ENCODE measurements at places on chromosomes 1 and 21.

DNA sequence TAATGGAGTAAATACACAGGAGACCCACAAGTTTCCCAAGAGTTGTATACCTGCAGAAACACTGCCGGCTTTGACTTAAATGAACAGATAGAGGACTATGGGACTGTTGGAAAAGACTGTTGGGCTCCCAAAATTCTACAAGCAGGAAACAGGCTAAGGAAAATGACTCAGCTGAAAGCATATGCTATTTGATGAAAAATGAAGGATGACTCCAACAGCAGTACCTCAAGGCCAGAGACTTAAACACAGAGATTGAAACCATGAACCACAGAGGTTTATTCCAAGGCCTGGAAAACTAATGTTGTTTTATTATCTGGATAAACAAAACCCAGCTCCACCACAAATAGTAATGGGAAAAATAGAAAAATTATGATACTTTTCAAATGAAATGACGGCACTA is 187.7 kb downstream of the TNFSF18 start:
- DNase-seq = no peak

DNA sequence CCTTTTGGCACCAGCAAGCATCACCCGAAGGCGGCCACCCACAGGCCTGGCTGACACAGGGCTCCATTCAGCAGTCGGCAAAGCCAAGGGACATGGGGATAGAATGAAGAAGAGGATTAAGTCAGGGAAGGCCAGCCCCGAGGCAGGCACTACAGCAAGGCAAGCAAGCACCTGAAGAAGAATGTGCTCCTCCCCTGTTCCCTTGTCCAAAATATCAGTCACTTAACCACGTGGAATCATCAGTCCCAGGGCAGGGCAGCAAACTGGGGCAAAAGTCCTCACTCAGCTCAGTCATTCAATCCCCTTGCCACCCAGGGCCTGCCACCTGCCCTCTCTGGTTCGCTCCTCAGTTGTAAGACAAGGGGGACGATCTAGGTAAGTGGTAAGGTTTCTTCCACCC is 9.3 kb downstream of the KANK4 start:
- no peak for DNase-seq

DNA sequence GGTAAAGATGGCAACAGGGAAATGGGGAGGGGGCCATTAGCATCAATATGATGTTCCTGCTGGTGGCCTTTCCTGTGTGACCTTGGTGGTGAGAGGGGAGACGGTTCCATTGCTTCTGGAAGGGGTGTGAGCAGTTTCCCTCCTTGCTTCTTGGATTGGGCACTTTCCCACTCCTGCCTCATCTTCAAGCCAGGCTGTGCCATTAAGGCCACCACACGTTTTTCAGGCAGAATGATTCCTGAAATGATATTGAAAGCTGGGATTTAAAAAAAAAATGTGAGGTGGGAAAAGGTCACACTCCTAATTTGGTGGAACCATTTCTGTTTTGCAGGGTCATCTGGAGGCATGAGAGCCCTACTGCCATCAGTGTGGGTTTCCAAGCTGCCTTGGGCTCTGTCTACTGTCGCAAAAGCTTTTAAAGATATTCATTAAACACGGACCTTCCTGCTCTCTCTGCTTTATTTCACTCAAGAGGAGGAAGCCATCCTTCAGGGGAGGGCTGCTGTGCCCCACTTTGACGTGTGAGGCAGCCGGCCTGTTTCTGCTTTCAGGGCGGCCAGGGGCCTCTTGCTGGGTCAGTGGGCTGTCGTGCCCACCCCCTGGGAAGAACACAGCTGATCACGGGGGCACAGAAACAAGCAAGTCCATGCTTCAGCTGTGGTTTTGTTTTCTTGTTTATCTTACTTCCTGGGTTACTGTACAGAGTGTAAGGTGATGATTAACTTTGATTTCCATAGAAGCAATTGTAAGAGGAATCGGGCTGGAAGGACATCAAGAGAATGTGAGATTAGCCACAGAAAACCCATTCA is 8.0 kb downstream of the RIIAD1 start:
- DNase-seq = no peak

DNA sequence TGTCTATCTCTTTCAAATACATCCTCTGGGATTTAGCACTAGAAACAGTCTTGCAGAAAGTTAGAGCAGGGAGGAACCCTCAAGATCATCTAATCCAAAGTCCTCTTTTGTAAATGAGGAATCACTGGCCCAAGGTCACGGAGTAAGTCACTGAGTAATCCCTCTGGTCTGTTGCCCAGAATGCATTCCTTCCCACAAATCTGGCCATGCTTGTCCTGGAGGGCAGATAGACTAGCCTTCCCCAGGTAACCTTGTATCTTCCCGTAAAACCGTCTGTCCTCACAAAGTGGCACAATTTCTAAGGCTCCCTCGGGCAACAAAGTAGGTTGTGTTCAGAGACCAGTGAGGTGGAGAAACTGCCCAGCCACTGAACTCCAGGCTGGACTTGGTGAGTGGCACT is 46.2 kb downstream of the DDR2 start:
- no peak for DNase-seq

DNA sequence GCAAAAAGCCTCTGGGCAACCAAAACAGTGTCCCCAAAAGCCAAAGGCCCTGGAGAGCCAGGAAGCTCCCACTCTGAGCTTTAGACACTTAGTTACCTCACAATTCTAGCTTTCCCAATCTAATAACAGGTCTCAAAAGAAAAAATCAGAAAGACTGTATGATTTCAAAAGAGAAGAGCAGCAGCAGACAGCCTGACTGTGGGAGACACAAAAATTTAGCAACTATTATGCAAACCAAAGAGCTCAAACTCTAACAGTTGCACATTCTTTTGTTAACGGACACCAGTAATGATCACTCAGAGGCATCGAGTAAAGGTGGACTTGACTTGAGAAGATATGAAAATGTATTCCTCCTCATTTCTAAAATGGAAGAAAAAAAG is 160.1 kb downstream of the SLC45A1 start:
- DNase-seq = no peak

GRCh38 chr1:153190373-153190772 is 12.9 kb upstream of the LELP1 start:
- no peak for DNase-seq

DNA sequence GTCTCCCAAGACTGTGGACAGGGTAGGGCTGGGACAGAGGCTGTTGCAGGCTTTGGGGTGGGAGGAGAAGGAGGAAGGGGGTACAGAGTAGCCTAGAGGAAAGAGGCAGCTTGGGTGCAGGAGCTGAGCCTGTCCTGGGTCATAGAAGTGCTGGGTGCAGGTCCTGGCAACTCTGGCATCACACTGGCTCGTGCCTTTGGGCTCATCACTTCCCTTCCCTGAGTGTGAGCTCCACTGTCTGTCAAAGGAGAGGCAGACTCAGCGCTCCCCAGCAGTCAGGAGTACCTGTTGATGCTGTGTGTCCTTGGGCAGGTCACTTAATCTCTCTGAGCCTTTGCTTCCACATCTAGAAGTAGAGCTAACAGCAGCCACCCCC is 157.1 kb downstream of the PTPRU start:
- DNase-seq = no peak

DNA sequence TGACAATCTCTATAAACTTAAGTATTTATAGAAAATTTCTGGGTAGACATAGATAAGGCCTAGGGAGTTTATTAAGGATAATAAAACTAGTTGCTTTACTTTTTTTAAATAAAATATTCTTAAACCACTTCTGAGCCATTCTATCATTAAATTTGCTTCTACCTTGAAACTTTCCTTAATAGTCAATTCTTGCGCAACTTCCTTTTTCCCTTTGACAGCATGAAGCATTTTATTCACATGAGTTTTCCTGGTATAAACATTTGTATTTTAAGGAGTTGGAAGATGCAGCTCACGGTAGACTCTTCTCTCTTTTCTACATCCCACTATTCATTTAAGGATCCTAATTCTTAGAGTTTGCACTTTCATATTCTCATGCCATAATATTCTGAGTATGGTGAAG is 75.8 kb upstream of the DPH5 start:
- DNase-seq = no peak

DNA sequence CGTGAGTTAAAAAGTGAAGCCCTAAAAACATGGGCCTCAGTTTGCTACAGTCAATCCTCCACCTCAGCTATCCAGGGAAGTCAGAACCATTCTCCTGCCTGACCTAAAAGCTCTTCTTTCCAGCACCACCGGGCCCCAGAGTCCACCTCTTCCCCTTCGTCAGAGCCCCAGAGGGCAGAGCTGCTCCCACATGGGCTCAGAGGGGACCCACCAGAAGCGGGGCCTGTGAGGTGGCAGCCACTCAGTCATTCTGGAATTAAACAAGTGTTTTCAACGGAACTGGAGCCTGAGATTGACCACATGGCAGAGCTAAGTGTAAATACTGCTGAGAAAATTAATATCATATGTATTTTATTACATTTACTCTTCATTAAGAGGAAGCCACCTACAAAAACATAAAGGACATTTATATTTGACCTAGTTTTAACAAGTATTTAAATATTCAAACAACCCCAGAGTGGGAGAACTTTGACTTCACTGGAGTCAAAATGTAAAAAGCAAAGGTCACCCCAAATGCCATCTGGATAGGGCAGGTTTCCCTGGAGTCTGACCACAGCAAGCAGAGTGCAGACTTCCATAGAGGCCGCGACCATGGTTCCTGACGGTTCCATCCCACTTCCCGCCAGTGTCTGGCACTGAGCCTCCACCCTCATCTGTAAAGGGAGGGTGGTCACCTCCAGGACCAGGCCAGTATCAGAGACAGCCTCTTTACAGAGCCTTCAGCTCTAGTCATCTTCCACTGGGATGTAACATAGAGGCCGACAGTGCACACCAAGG is 1.8 kb downstream of the SUMO3 start:
- no peak for DNase-seq

DNA sequence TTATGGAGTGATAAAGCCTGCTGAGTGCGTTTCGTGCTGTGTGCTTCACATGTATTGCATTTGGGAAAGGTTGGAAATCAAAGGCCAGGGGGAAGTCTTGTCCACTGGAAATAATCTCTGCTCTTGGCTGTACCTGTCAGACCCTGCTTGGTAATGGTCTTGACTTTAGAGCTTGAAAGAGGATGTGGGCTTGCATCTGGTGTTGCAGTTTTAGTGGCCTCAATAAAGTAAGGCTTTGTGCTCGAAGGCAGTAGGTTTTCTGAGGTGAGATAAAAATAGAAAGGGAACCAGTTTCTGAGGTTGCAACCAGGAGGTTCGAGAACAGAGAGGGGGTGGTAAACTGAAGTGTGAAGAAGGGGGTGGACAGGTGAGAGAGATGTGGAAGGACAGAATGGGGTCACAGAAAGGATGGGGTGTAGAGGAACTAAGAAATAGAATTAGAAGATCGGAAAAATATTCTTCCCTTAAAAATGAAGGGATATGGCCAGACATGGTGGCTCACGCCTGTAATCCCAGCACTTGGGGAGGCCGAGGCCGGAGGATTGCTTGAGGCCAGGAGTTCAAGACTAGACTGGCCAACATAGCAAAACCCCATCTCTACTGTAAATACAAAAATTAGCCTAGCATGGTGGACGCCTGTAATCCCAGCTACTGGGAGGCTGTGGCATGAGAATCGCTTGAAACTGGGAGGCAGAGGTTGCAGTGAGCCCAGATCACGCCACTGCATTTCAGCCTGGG is 1.5 kb downstream of the S100PBP start:
- no peak for DNase-seq
